ENCODE measurements at places on chromosomes 7 and 10.

DNA sequence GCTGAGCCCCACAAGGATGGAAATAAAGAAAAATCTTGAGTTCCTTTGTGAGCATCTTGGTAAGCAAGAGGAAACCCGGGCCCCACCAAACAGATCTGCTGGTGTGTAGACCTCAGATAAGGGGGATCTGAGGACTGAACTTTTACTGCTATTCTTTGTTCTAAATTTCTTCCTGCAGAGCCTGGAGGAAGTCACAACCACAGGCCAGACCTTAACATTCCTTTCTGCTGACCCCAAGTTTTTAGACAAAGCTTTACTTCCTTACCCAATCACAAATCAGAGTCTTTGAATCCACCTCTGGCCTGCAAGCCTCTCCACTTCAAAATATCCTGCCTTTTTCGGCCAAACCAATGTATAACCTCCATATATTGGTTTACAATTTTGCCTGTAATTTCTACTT, 352.6 kb upstream of the AUTS2 start:
- no peak for DNase-seq

GRCh38 chr10:68517188-68517587, 10.1 kb downstream of the SLC25A16 start:
- no peak for DNase-seq

- DNase-seq, result no peak
Measured at GRCh38 chr7:83130191-83130590, 32.5 kb downstream of the PCLO start.

DNA sequence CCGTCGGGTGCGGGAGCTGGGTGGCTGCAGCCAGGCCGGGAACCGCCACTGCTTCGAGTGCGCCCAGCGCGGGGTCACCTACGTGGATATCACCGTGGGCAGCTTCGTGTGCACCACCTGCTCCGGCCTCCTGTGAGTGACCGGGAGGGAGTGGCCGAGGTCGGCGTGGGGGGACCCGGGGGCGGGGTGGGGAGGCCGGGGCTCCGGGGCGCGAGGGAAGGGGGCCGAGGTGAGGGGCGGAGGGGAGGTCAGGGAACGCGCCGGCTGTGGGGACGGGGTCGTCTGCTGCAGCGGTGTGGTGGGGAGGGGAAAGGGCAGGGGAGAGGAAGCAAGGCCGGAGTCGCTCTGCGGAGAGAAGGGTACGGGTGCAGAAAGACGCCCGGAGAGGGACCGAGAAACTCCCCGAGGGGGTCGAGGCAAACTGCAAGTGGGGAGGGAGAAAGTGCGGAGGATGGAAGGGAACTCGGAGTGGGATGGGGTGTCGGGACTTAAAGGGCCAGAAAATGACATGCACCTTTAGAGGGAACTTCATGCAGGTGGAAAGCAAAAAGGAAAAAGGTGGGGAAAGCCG, 518 bp downstream of the AGFG2 start:
- no peak for DNase-seq

- no peak for DNase-seq
Measured at GRCh38 chr10:110865186-110865808, 6.4 kb upstream of the PDCD4 start.

GRCh38 chr7:101537935-101538595, 91.0 kb downstream of the MYL10 start:
- no peak for DNase-seq

DNA sequence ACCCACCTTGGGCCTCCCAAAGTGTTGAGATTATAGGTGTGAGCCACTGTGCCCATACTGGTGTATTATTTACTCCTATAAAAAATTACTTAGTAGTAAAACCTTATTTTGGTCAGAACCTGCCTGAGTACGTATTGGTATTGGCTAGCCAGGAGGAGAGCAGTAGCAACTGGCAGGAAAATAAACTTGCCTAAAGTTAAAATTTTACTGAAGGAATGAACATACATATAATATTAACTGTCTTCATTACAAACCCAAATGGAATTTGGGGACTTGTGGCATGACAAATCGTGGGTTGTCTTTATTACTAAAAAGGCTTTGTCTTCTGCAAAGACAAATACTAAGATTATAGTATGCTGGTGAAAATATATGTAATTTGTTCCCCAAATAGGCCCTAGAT, 8.4 kb downstream of the RAB18 start:
- DNase-seq, result no peak

- DNase-seq, result no peak
Measured at GRCh38 chr10:96112531-96112930, 17.6 kb upstream of the ZNF518A start.

GRCh38 chr10:121942749-121943416, 15.1 kb upstream of the ATE1 start:
- no peak for DNase-seq

- DNase-seq, result no peak
Measured at GRCh38 chr7:27110186-27111031, 7.9 kb upstream of the HOXA2 start.

- DNase-seq, result no peak
Measured at GRCh38 chr10:1978584-1978983, 241.3 kb upstream of the ADARB2 start.

- no peak for DNase-seq
Measured at GRCh38 chr7:138349841-138350700, 110.0 kb upstream of the TRIM24 start.

GRCh38 chr10:95183271-95184230, 10.5 kb upstream of the ACSM6 start:
- peak; percentile 49 for DNase-seq

DNA sequence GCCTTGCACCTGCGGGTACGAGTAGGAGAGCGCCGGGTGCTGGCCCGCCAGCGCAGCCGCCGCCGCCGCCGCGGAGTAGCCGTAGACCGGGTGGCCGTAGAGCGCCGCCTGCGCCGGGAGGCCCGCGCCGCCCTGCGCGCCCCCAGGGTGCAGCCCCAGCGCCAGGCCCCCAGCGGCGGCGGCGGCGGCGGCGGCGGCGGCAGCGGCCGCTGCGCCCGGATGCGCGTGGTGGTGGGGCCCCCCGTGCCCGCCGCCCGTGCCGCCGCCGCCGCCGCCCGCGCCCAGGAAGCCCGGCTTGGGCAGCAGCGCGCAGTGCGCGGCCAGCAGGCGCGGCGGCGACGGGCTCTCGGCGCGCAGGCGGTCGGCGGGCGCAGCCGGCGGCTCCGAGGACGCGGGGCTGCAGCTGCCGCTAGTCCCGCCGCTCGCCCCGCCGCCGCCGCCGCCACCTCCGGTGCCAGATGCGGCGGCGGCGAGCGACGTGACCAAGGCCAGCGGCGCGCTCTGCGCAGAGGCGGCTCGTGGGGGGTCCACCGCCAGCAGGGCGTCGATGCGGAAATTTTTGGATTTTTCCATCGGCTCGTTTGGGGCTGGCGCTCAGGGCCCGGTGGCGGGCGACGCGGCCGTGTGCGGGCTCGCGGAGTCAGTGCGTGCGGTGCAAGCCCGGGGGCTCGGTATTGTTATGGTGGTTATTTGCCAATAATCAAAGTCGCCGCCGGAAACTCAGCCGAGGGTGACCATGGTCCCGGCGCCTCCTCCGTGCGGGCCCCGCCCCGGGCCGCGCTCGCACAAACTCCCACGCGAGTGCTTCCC, 480 bp downstream of the MNX1 start:
- no peak for DNase-seq

DNA sequence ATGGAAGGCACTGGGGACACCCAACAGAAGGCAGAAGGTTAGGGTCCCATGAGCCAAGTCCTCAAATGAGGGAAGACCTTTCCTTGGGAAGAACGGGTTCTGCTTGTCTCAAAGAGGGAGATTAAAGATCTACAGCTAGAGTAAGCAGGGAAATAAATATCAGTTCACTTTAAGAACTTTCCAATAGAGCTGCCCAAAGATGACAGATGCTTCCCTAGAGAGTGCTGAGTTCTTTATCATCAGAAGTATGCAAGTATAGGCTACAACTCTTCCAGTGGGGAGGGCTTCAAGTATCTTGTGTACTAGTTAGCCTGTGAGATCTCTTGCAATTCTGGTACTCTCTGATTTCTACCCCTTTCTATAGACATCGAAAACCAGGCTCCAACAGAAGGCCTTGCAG, 39.4 kb downstream of the EMX2 start:
- no peak for DNase-seq

Data from activated CD8-positive, alpha-beta memory T cell treated with anti-CD3 and anti-CD28 coated beads for 1 hour (primary cell).